Trophoblast cell (in vitro differentiated cells and primary cell): ENCODE measurements at places on chromosomes 2 and 18.

GRCh38 chr18:8056723-8057122, 489.6 kb downstream of the PTPRM start:
- H3K27me3 ChIP-seq: no peaks in the 10 kb centered on the region
- no peaks in the 10 kb centered on the region for H3K36me3 ChIP-seq
- H3K27ac ChIP-seq: no peak overlapping the region
- H3K4me3 ChIP-seq: no peak overlapping the region
- no peaks in the 10 kb centered on the region for H3K4me1 ChIP-seq
- no peak for DNase-seq

- H3K4me1 ChIP-seq: no peaks in the 10 kb centered on the region
- H3K27ac ChIP-seq: no peak overlapping the region
- H3K4me3 ChIP-seq: no peak overlapping the region
- no peaks in the 10 kb centered on the region for H3K27me3 ChIP-seq
- DNase-seq: peak; percentile 17
- H3K36me3 ChIP-seq: no peaks in the 10 kb centered on the region
These were observed 58.3 kb downstream of the FBXO36 start for GRCh38 chr2:229980431-229981184.

- no peak for DNase-seq
- H3K27me3 ChIP-seq: no peaks in the 10 kb centered on the region
- H3K4me3 ChIP-seq: no peak overlapping the region
- H3K27ac ChIP-seq: no peak overlapping the region
- H3K4me1 ChIP-seq: no peaks in the 10 kb centered on the region
These were observed 190.8 kb downstream of the TMEM247 start for GRCh38 chr2:46669996-46670793.

GRCh38 chr2:86673986-86674670, 46.0 kb upstream of the RMND5A start:
- no peaks in the 10 kb centered on the region for H3K27me3 ChIP-seq
- peak; percentile 37 for DNase-seq
- no peaks in the 10 kb centered on the region for H3K4me1 ChIP-seq
- H3K27ac ChIP-seq: no peak overlapping the region

DNA sequence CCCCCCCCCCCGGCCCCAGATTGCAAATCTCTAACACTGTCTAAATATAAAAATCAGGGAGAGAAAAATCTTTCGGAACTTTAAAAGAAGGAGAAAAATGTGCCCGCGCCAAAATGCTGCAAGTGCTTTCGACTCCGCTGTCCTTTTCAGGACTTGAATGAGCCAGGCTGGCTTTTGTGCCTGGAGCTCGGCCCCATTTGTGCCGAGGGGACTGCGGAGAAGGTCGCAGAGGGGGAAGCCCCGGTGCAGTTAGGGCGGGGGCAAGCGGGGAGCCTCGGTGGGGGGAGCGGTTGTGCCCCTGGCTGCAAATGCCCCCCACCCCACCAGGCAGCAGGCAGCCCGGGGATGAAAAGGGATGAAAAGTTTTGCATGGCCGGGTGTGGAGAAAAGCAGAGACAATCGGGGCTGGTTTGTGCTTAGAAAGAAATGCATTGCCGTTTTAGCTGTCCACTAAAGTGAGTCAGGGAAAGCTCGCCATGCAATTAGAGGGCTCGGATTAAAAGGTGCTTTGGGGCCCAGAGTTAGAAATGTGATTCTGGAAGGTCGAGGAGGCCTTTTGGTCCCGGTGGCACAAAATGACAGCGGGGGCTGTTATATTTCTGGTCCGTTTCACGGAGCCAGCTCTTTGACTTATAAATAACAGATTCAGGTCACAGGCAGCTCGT, 1.6 kb downstream of the INHBB start:
- DNase-seq: no peak
- H3K36me3 ChIP-seq: no peaks in the 10 kb centered on the region
- no peak overlapping the region for H3K27ac ChIP-seq
- peaks cover 70% of the 10 kb centered on the region for H3K27me3 ChIP-seq
- peaks cover 10% of the 10 kb centered on the region for H3K4me1 ChIP-seq
- H3K4me3 ChIP-seq: no peak overlapping the region

GRCh38 chr2:20430035-20430434, 16.8 kb upstream of the RHOB start:
- H3K27ac ChIP-seq: no peak overlapping the region
- no peaks in the 10 kb centered on the region for H3K27me3 ChIP-seq
- DNase-seq: no peak
- H3K4me1 ChIP-seq: no peaks in the 10 kb centered on the region
- no peak overlapping the region for H3K4me3 ChIP-seq

DNA sequence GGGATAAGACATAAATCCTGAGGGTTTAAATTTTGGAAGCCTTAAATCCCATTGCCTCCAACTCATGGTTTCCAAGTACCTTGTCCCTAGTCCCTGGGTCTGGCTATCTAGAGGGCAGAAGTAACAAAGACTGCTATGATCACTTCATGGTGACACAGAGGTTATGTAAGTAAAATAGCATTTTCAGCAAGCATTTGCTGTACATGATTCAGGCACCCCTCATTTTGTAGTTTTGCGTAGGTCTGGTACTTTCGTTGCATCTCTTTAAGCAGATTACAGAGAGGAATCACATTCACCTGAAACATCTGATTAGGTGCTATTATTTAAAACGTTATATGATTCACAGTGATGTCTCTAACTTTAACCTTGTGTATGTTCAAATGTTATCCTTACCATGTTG, 480.1 kb downstream of the XIRP2 start:
- H3K27ac ChIP-seq: no peak overlapping the region
- DNase-seq: no peak
- H3K4me1 ChIP-seq: no peaks in the 10 kb centered on the region
- no peaks in the 10 kb centered on the region for H3K36me3 ChIP-seq
- H3K27me3 ChIP-seq: no peaks in the 10 kb centered on the region

GRCh38 chr2:129909651-129910418, 69.6 kb upstream of the RAB6C start:
- H3K27me3 ChIP-seq: no peaks in the 10 kb centered on the region
- no peaks in the 10 kb centered on the region for H3K36me3 ChIP-seq
- no peaks in the 10 kb centered on the region for H3K4me1 ChIP-seq
- no peak overlapping the region for H3K4me3 ChIP-seq

DNA sequence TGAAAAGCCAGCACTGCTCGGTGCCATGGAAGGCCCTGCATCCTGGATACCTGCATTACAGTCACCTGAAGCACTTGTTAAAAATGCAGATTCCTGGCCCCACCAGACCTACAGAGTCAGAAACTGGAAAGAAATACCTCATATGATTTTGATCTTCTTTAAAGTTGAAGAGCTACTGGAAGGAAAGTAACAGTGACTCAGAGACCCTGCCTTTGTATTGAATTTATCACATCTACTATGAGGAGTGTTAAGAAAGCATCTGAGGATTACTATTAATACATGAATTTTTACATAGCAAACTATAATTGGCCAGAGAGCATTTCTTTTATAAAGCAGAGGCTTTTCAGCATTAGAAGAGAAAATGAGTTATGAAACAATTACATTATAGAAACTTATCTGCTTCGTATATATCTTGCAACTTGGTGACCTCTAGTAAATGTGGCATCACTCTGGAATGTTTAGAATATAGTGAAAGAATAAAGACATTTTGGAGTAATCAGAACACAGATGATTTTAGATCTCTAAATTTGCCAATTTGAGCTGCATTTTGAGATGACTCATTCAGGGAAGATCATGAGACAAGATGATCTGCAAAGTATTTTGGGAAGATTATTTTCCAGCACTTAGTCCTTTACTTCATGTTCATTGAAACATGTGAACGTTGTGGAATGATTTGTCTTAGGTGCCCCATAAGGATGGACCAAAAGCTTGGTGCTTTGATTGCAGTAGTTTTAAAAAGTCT, 12.2 kb downstream of the PTPRM start:
- H3K36me3 ChIP-seq: peaks cover 2% of the 10 kb centered on the region
- peaks cover 6% of the 10 kb centered on the region for H3K4me1 ChIP-seq
- H3K4me3 ChIP-seq: no peak overlapping the region
- DNase-seq: no peak

GRCh38 chr18:46283268-46283667, 179.1 kb downstream of the HAUS1 start:
- no peak overlapping the region for H3K4me3 ChIP-seq
- no peaks in the 10 kb centered on the region for H3K36me3 ChIP-seq
- peaks cover 4% of the 10 kb centered on the region for H3K4me1 ChIP-seq
- H3K27me3 ChIP-seq: no peaks in the 10 kb centered on the region
- no peak overlapping the region for H3K27ac ChIP-seq
- no peak for DNase-seq

DNA sequence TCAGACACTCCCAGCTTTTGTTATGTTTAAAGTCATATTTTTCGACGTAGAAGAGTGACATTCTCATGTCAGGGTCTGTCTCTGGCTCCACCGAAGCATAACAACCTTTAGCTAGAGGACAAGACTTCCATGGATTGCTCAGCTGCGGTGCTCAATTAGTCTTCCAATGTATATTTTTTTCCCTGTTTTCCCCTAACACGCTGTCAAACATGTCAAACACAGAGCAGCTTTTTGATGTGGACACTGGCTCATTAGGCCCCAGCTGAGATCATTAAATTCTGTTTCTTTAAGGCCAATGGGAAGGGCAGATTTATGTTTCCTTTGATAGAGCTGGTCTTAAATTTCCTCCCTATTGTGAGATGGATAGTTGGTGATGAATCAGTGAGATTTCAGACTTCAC, 525.4 kb downstream of the PIK3C3 start:
- no peaks in the 10 kb centered on the region for H3K4me1 ChIP-seq
- H3K4me3 ChIP-seq: no peak overlapping the region
- DNase-seq: no peak
- H3K27me3 ChIP-seq: no peaks in the 10 kb centered on the region
- no peaks in the 10 kb centered on the region for H3K36me3 ChIP-seq
- no peak overlapping the region for H3K27ac ChIP-seq

DNA sequence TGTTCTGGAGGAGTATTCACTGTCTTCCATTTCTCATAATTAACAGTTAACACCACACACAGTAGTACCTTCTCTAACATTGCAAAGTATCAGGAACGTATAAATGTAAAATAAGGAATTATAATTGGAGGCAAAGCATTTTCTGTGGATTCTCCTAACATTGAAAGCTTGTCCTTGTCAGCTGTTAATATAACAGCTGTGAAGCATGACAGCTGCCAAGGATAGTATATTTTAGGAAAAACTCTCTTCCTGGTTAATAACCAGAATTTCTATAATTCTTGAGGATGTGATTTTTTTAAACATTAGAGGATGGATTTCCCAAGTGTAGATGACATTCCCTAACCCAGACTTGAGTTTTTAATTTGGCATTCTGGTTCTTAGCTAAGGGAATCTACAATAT, 110.3 kb downstream of the EPC2 start:
- no peaks in the 10 kb centered on the region for H3K27me3 ChIP-seq
- no peaks in the 10 kb centered on the region for H3K36me3 ChIP-seq
- DNase-seq: no peak
- no peaks in the 10 kb centered on the region for H3K4me1 ChIP-seq

GRCh38 chr18:10916865-10917264, 232.5 kb downstream of the PIEZO2 start:
- no peak overlapping the region for H3K4me3 ChIP-seq
- H3K36me3 ChIP-seq: no peaks in the 10 kb centered on the region
- DNase-seq: no peak
- H3K27me3 ChIP-seq: no peaks in the 10 kb centered on the region

- no peak overlapping the region for H3K27ac ChIP-seq
- no peak overlapping the region for H3K4me3 ChIP-seq
- no peak for DNase-seq
These were observed 479.4 kb upstream of the ZEB2 start for GRCh38 chr2:144999071-144999875.

DNA sequence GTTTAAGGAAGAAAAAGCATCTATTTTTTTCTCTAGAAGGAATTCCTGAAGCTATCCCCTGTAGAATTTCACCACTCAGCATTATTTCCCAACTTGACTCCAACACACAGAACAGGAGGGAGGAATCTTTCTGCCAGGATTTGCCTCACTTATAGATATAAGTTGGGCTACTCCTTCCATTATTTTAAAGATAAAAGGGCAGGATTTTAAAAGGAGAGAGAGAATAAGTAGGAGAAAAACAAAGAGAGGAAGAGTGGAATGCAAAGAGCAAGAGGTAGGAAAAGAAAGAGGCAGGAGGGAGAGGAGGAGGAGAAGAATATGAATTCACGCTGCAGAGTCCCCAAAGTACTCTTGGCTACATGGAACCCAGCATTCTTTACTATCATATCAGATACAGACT, 182.5 kb downstream of the TCF4 start:
- H3K4me1 ChIP-seq: peaks cover 13% of the 10 kb centered on the region
- H3K27ac ChIP-seq: no peak overlapping the region
- no peaks in the 10 kb centered on the region for H3K27me3 ChIP-seq
- H3K4me3 ChIP-seq: no peak overlapping the region
- H3K36me3 ChIP-seq: no peaks in the 10 kb centered on the region

- no peaks in the 10 kb centered on the region for H3K36me3 ChIP-seq
- H3K27ac ChIP-seq: no peak overlapping the region
- no peak overlapping the region for H3K4me3 ChIP-seq
- no peaks in the 10 kb centered on the region for H3K4me1 ChIP-seq
These were observed 18.1 kb upstream of the CYP26B1 start for GRCh38 chr2:72165792-72166191.

DNA sequence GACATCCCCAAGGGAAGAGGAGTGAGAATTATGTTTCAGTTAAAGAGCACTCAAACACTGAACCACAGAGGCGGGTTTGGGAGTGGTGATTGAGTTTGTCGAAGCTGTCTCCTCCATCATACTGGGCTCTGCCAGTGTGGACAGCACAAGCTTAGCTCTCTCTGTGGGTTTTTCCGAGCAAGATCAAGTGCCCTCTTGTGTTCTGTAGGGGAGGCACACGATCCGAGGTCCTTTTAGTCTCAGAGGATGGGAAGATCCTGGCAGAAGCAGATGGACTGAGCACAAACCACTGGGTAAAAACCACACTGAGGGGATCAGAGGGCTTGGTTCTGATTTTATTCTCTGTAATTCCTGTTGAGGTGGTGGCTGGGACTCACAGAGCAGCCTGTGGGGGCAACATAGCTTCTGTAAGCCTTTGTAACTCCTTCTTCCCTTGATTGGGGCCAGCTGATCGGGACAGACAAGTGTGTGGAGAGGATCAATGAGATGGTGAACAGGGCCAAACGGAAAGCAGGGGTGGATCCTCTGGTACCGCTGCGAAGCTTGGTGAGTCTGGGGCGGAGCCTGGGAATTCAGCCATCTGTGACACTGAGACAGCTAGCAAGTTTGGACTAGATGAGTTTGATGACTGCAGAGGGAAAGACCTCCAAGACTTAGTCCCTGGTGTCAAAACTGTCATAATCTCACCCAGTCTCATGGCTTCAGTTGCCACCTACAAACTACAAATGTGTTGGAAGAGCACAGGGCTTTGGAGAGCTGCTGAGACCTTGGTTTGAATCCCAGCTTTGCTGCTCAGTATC, 2.0 kb downstream of the NAGK start:
- peaks cover 32% of the 10 kb centered on the region for H3K36me3 ChIP-seq
- H3K4me3 ChIP-seq: no peak overlapping the region
- H3K27me3 ChIP-seq: no peaks in the 10 kb centered on the region
- peak; percentile 41 for DNase-seq

- H3K27me3 ChIP-seq: no peaks in the 10 kb centered on the region
- H3K27ac ChIP-seq: no peak overlapping the region
- H3K36me3 ChIP-seq: no peaks in the 10 kb centered on the region
- H3K4me1 ChIP-seq: no peaks in the 10 kb centered on the region
These were observed 1286.2 kb downstream of the SUCLG1 start for GRCh38 chr2:83172841-83173240.
